T-cell (primary cell): ENCODE measurements at places on chromosomes 5 and 9. TPM values are rescaled to one million over a fixed set of nuclear protein-coding genes. Genes with fewer than 3 reads are reported as not detected.
A peak's percentile ranks its signal among the peaks of the same experiment; 100 is the strongest.

- H3K27ac ChIP-seq = no peak overlapping the region
- H3K36me3 ChIP-seq = no peaks in the 10 kb centered on the region
- H3K4me1 ChIP-seq = no peaks in the 10 kb centered on the region
- H3K27me3 ChIP-seq = no peaks in the 10 kb centered on the region
- H3K4me3 ChIP-seq = no peak overlapping the region
These were observed 248.8 kb downstream of the TENT4A start for GRCh38 chr5:6961837-6962635.

GRCh38 chr9:72211047-72211446 lies 61.8 kb downstream of the GDA start:
- no peak for DNase-seq
- no peaks in the 10 kb centered on the region for H3K27me3 ChIP-seq
- no peak overlapping the region for H3K27ac ChIP-seq

DNA sequence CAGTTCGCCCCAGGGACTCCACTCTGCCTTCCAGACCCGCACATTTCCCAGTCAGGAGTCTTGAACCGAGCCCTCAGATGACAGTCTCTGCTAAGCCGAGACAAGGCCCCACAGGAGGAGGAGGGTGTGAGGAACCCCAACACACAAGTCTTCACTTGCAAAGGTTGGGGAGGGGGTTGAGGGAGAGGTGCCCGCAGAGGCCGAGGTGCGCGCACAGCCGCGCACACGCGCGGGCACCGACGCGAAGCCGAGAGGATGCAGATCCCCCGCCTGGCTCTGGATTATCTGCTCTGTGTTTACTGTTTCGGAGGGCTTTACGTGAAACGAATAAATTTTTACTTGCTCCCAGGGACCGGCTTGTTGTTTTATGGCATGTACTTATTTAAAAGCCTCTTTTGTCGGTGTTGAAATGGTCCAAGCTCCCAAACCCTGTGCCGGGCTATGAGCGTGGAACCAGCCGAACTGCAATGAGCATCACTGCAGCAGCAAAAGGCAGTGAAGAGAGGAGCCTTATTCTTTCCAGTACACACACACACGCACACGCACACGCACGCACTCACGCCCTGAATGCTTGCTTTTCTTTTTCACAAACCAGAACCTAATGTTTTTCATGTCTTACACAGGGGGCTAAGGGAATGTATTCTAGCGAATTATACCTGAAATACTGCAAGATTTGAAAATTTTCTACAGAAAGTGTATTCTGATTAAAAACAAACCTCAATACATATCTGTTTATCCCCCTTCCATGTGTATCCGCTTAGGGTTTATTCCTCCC lies 297.7 kb downstream of the PARP8 start:
- no peaks in the 10 kb centered on the region for H3K36me3 ChIP-seq
- H3K27me3 ChIP-seq = peaks cover 28% of the 10 kb centered on the region
- peak overlapping the region; percentile 66 for H3K4me3 ChIP-seq

GRCh38 chr5:76162335-76162734 lies 79.2 kb downstream of the SV2C start:
- no peak for DNase-seq
- no peaks in the 10 kb centered on the region for H3K4me1 ChIP-seq
- H3K27me3 ChIP-seq = peaks cover 2% of the 10 kb centered on the region
- no peaks in the 10 kb centered on the region for H3K36me3 ChIP-seq
- H3K4me3 ChIP-seq = no peak overlapping the region

DNA sequence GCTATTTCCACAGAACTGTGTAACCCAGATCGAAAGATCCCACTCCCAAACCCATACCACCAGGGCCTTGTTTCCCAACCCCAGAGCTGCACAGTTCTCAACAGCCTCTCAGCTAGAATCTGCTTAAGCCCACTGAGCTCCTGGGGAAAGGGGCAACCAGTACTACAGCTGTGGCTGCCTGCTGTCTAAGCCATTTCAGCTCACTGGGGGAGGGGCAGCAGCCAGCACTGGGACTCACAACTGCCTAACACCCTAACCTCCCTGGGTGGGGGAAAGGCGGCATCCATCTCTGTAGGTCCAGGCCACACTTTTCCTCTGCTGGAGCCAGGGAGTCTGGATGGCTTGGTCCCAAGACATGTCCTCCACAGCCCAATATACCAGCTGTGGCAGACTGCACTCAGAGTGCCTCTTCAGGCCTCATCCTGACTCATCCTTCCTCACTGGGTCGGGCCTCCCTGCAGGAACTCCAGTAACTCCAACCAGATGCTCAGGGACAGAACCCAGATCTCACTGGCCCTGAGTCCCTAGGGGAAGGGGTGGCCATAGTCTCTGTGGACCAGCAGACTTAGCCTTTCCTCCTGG lies 241.4 kb downstream of the HINT1 start:
- H3K36me3 ChIP-seq = no peaks in the 10 kb centered on the region
- no peak for DNase-seq
- no peaks in the 10 kb centered on the region for H3K27me3 ChIP-seq
- no peaks in the 10 kb centered on the region for H3K4me1 ChIP-seq
- no peak overlapping the region for H3K4me3 ChIP-seq

- no peaks in the 10 kb centered on the region for H3K36me3 ChIP-seq
- peaks cover 8% of the 10 kb centered on the region for H3K4me1 ChIP-seq
- H3K27ac ChIP-seq = no peak overlapping the region
These were observed 50.2 kb upstream of the DAB2IP start for GRCh38 chr9:121601194-121601593.

GRCh38 chr9:136108648-136109266 lies 9.9 kb downstream of the TMEM250 start:
- no peaks in the 10 kb centered on the region for H3K36me3 ChIP-seq
- H3K27me3 ChIP-seq = no peaks in the 10 kb centered on the region
- H3K4me1 ChIP-seq = peaks cover 89% of the 10 kb centered on the region
- H3K4me3 ChIP-seq = peak overlapping the region; percentile 70
- DNase-seq = no peak
- H3K27ac ChIP-seq = peak overlapping the region; percentile 91

DNA sequence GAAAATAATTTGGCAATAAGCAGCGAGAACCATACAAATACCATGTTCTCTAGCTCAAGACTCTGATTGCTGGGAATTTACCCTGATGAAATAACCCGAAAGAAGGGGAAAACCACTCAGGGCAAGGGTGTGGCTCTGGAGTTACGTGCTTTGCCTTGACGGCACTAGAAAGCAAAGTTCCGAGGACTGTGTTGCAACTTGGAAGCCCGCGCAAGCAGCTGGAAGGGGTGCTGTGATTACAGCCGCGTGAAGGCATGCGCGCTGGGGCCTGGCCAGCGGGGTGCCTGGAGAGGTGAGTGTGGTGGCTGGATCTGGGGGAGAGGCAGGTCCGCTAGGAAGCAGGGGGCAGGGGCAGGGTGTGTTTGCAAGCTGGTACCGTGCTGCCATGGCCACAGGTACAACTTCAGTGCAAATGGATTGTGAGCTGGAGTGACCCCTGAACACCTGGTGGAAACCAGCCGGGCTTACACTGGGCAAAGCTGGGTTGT lies 52.6 kb upstream of the CNOT6 start:
- no peak overlapping the region for H3K4me3 ChIP-seq
- H3K4me1 ChIP-seq = no peaks in the 10 kb centered on the region
- H3K36me3 ChIP-seq = no peaks in the 10 kb centered on the region
- no peak overlapping the region for H3K27ac ChIP-seq
- no peak for DNase-seq

GRCh38 chr9:85534340-85534739 lies 207.4 kb downstream of the AGTPBP1 start:
- H3K4me3 ChIP-seq = no peak overlapping the region
- H3K27ac ChIP-seq = no peak overlapping the region
- no peaks in the 10 kb centered on the region for H3K36me3 ChIP-seq
- DNase-seq = no peak
- no peaks in the 10 kb centered on the region for H3K4me1 ChIP-seq

DNA sequence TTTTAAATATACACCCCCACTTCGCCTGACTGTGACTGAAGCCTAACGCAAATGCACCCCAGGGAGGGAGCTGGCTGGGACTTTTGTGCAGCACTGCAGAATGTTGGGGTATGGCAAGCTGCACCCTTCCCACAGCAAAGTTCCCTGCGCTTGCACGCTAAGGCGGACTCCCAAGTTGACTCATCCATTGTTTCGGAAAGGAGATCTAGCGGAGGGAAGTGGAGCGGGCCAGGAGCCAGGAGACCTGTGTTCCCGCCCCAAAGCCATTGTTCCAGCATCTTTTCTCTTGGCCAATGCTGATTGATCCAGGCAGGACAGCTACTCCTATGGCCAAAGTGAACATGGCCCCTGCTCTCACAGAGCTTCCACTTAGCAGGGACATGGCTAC lies 202.9 kb downstream of the AOPEP start:
- no peaks in the 10 kb centered on the region for H3K27me3 ChIP-seq
- H3K36me3 ChIP-seq = no peaks in the 10 kb centered on the region
- no peak for DNase-seq
- H3K27ac ChIP-seq = no peak overlapping the region

DNA sequence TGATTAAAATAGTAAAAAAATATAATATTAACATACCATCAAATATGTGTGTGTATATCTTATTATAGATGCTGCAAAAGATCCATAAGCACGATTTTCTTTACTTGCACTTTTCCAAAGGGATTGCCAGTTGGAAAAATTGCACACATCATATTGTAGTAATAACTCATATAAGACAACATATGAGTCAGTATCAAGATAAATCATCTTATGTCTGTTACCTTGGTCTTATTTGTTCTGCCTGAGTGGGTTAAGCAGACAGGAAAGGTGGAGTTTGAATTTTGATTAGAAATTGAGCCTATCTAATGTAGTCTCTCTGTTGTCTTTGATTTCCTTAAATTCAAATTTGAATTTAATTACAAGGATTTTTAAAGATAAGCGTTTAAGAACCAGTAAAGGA lies 24.6 kb downstream of the LYSMD3 start:
- H3K27ac ChIP-seq = no peak overlapping the region
- no peak for DNase-seq
- H3K27me3 ChIP-seq = no peaks in the 10 kb centered on the region
- H3K4me1 ChIP-seq = no peaks in the 10 kb centered on the region
- H3K36me3 ChIP-seq = no peaks in the 10 kb centered on the region
- H3K4me3 ChIP-seq = no peak overlapping the region

- no peak overlapping the region for H3K4me3 ChIP-seq
- peaks cover 4% of the 10 kb centered on the region for H3K27me3 ChIP-seq
- no peaks in the 10 kb centered on the region for H3K36me3 ChIP-seq
These were observed 58.1 kb upstream of the SHISAL2B start for GRCh38 chr5:64632251-64632650.

- no peak overlapping the region for H3K27ac ChIP-seq
- H3K36me3 ChIP-seq = no peaks in the 10 kb centered on the region
- H3K4me1 ChIP-seq = peaks cover 4% of the 10 kb centered on the region
These were observed 69.8 kb downstream of the PTTG1 start for GRCh38 chr5:160491438-160491837.

DNA sequence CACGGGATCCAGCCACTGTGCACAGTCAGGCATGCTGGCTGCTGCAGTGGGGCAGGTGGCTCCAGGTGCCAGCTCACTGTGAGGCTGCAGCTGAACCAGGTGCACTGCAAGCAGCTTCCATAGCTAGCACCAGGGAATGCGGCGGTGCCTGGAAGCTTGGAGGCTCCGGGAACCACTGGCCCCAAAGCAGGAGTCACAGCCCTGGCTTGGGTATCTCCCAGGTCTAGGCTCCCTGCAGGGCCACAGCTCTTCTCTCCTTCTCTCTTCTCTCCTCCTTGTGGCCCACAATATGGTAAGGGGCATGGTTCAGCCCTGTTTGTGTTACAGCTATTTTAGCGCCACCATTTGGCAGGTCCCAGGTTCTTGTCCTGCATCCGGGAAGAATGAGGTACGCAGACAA lies 6.7 kb upstream of the MTMR12 start:
- no peaks in the 10 kb centered on the region for H3K36me3 ChIP-seq

- peak overlapping the region; percentile 36 for H3K27ac ChIP-seq
- no peaks in the 10 kb centered on the region for H3K27me3 ChIP-seq
- DNase-seq = peak; percentile 48
- peaks cover 23% of the 10 kb centered on the region for H3K36me3 ChIP-seq
- no peak overlapping the region for H3K4me3 ChIP-seq
These were observed 29.6 kb downstream of the MAML1 start for GRCh38 chr5:179762079-179762780.

GRCh38 chr5:171721464-171721863 lies 64.2 kb upstream of the SMIM23 start:
- peaks cover 18% of the 10 kb centered on the region for H3K27me3 ChIP-seq
- no peak overlapping the region for H3K27ac ChIP-seq
- no peak overlapping the region for H3K4me3 ChIP-seq
- no peaks in the 10 kb centered on the region for H3K36me3 ChIP-seq
- no peak for DNase-seq
- no peaks in the 10 kb centered on the region for H3K4me1 ChIP-seq

GRCh38 chr9:126232461-126232860 lies 94.2 kb upstream of the MVB12B start:
- no peaks in the 10 kb centered on the region for H3K4me1 ChIP-seq
- H3K27ac ChIP-seq = no peak overlapping the region
- H3K27me3 ChIP-seq = no peaks in the 10 kb centered on the region
- H3K4me3 ChIP-seq = no peak overlapping the region

DNA sequence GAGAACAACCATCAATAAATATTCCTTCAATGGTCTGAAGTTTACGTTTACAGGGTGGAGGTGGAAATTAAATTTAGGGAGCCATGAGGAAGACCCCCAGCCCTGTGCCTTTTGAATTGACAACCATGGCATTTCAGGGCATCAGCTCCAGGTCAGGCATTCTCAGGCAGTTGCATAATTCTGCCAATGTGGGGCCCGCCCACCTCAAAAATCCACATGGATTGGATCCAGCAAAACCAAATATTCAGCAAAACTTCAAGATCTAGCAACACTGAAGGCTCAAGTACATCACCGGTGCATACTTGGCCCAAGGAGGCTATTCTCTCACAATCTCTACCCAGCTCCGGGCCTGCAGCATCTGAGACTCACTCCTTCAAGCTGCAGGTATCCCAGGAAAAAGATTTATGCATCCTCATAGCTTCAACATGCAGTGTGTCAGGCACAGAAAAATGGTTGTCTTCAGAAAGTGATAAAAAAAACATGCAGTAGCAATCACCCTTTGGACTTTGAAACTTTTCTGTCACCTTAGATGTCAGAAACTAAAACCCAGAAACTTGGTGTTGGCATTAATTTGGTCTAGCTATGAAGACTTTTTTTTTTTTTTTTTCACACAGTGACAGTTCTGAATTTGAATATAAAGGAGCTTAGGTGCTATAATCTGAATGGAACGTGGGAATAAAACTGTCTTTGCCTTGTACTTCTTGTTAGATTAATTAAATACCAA lies 21.4 kb upstream of the ANXA2R start:
- DNase-seq = no peak
- H3K4me3 ChIP-seq = no peak overlapping the region
- no peaks in the 10 kb centered on the region for H3K36me3 ChIP-seq
- H3K4me1 ChIP-seq = peaks cover 2% of the 10 kb centered on the region
- no peaks in the 10 kb centered on the region for H3K27me3 ChIP-seq

- no peaks in the 10 kb centered on the region for H3K4me1 ChIP-seq
- H3K36me3 ChIP-seq = no peaks in the 10 kb centered on the region
- H3K27ac ChIP-seq = no peak overlapping the region
- DNase-seq = no peak
These were observed 1020.2 kb downstream of the NR2F1-AS1 start for GRCh38 chr5:92560698-92561401.

GRCh38 chr9:120258096-120258495 lies 321.9 kb downstream of the CDK5RAP2 start:
- H3K4me1 ChIP-seq = no peaks in the 10 kb centered on the region
- no peak for DNase-seq
- H3K27me3 ChIP-seq = no peaks in the 10 kb centered on the region
- no peaks in the 10 kb centered on the region for H3K36me3 ChIP-seq

The TTC16 gene
- 6.1 TPM for total RNA-seq

The UNC13B gene
- total RNA-seq = 0.72 TPM

The TRIP13 gene
- total RNA-seq = 0.66 TPM

The SLC6A3 gene
- not detected for total RNA-seq

The MYOT gene
- not detected for total RNA-seq

The GPR150 gene
- 1.4 TPM for total RNA-seq

The FCN1 gene
- 0.25 TPM for total RNA-seq
